SK-N-SH (cell line): ENCODE measurements at places on chromosomes 3 and 15. TPM values are rescaled to one million over a fixed set of nuclear protein-coding genes. Genes with fewer than 3 reads are reported as not detected.

DNA sequence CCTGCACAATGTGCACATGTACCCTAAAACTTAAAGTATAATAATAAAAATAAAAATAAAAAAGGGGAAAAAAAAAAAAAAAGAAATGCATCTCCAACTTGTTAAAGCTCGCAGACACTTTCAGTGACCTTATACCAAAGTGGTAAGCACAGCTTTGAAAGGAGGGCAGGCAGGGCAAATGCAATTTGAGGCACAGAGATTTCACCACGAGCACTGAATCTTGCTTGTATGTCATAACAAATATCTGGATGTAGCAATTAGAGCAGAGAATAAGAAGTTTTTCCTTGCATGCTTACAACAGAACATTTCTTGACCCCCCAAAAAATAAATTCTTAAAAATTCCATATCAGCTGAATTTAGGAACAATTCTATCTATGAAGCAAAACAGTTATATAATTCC is 66.5 kb downstream of the FBN1 start:
- no peak for DNase-seq

GRCh38 chr3:105836533-105836932 is 32.3 kb downstream of the CBLB start:
- DNase-seq, result no peak

GRCh38 chr15:24835301-24835700 is 119.5 kb upstream of the SNRPN start:
- DNase-seq, result no peak

Gene NOX5
- polyA plus RNA-seq, result 0.02 and 0.05 TPM in 2 replicates

GRCh38 chr3:119063471-119063870 is 28.8 kb upstream of the IGSF11 start:
- no peak for DNase-seq

Gene DGKG
- polyA plus RNA-seq, result 0.12 and 0.13 TPM in 2 replicates

Gene C2CD4B
- not detected in 2 replicates for polyA plus RNA-seq

DNA sequence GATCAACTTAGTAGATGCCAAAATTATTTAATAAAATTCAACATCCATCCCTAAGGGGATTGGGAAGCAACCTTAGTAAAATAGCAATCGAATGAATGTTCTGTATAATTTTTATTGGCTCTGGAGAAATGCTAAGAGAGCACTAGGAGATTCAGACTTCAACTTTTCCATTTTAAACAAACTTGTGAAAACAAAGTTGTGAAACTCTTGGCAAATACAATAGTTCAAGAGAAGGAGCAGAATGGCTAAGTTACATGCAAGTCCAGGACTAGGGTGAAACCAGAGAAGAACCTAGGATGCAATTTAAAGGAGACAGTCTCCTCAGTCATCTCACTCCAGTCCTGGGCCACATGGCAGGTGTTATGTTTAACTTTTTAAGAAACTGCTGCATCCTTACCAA is 16.7 kb upstream of the ZNF280D start:
- no peak for DNase-seq

Gene NEDD4
- 12.9 and 17.3 TPM in 2 replicates for polyA plus RNA-seq

DNA sequence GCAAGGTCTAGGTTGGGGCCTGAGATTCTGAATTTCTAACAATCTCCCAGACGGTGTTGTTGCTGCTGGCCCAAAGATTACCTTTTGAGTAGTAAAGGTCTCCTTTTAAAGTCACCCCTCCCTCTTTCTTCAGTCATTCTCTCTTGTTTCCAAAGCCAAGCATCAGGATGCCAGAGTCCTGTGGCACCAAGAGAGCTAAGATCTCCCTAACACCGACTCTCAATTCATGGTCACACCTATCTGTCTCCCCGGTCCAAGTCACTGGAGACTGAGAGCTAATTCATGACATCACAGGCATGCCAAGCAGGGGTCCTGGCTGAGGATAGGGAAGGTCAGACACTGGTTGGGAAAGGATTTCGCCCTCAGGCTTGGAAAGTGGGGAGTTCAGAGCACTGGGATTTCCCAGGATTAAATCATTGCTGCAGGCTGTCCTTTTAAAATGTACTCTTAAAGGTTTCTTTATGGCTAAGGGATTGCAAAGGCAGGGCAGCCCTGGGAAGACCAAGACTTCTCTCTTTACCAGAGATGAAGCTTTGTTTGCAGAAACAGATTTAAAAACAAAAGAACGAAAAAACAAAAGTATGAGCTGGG is 7.3 kb downstream of the SHOX2 start:
- DNase-seq, result no peak

GRCh38 chr3:72340056-72340455 is 508.2 kb downstream of the SHQ1 start:
- no peak for DNase-seq

DNA sequence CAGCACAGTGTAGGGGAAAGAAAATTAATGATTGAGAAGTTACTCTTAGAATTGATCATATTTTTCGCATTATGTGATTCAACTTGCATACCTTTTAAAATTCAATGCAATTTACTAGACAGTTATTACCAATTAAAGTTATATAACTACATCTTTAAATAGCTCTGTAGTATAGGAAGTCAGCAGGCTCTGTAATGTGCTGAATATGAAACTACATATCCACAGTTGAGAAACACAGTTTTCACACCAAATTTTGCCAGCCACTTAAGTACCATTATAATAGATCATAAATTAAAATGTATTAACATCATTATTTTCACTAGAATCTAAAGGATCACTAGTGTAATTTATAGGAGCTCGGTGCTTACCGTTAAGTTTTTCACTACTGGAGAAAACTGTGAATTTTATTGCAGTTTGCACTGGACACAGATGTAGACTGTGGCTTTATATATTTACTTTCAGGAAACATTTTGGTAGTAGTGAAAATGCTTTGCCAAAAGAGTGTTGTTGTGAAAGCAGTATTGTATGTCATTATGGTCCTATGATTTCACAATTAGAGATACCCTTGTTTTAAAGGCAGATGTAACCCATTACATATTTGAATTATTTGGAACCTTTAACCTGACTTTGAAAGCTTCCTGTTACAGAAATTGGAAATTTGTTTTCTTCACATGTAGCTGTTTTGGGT is 113.6 kb downstream of the PLCL2 start:
- no peak for DNase-seq
